ENCODE measurements at places on chromosomes 12 and 14.

GRCh38 chr12:15227004-15227679 is 5.9 kb upstream of the RERG start:
- DNase-seq, result peak; percentile 71

GRCh38 chr14:53620317-53620716 is 336.3 kb downstream of the BMP4 start:
- DNase-seq, result no peak

DNA sequence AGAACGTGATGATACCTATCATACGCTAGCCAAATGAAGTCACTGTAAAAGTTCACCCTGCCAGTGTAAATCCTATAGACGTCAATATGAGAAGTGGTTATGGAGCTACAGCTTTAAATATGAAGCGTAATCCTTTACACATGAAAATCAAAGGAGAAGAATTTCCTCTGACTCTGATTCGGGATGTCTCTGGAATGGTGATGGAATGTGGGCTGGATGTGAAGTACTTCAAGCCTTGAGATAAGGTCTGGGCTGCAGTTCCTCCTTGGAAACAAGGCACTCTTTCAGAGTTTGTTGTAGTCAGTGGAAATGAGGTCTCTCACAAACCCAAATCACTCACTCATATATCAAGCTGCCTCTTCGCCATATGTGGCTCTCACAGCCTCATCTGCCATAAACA is 53.1 kb upstream of the NAP1L1 start:
- DNase-seq, result peak; percentile 72

- DNase-seq, result no peak
Observed at GRCh38 chr12:69981881-69982475, 157.0 kb downstream of the MYRFL start.

- DNase-seq, result peak; percentile 41
Observed at GRCh38 chr14:70643967-70644366, 2.3 kb downstream of the TTC9 start.

GRCh38 chr14:57714487-57714931 is 151.4 kb downstream of the SLC35F4 start:
- DNase-seq, result no peak

GRCh38 chr12:57844709-57845477 is 1.6 kb downstream of the CTDSP2 start:
- peak; percentile 91 for DNase-seq

DNA sequence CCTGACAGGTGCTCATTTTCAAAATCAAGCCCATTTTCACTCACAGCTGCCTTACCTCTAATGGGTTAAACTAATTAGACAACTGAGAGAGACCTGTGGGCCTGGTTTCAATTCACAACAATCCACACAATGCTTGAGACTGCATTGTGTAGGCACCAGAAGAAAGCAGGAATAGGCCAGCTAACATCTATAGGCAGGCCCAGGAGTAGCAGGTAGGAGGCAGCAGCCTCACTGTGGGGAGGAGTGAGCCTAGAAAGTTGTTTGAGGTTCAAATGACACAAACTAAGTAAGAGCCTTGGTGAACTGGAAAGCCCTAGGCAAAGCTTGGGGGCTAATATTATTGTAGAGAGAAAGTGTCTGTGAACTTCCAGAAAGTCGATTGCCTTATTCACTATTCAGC is 289.5 kb upstream of the CCDC196 start:
- DNase-seq, result no peak

- peak; percentile 32 for DNase-seq
Observed at GRCh38 chr12:27801630-27802029, 21.6 kb upstream of the MANSC4 start.

Data from islet precursor cell (in vitro differentiated cells).